ENCODE measurements at places on chromosomes 2 and 18.

GRCh38 chr2:32342801-32343200 lies 14.0 kb upstream of the BIRC6 start:
- no peak for DNase-seq

- DNase-seq: no peak
Measured at GRCh38 chr2:2846332-2847208, 515.5 kb upstream of the MYT1L start.

- no peak for DNase-seq
Measured at GRCh38 chr2:157168501-157168900, 89.0 kb upstream of the GALNT5 start.

DNA sequence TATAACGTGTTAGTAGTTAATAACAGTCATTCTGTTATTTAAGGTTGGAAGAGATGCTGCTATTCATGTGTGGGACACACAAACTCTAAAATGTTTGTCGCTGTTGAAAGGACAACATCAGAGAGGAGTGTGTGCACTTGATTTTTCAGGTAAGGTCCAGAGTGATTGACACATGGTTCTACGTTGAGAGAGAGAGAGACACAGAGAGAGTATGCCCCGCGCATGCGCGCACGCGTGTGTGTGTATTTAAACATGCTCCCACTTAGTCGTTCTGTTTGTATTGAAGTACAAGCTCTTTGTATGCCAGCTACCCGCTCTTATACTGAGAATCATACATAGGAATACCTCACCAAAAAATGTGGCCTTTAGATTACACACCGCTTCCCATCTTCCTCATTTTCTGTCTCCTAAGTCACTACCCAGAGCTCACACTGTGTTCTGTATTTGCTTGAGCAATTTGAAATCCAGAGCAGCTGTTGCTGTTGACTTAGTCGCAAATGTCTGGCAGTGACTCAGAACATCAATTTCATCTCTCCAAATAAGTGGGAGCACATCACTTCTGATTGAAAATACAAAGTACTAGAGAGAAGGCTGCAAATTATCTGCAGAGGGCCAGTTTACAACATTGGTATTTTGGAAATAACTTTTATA lies 148.1 kb downstream of the EML6 start:
- DNase-seq: peak; percentile 49

GRCh38 chr2:174003720-174004695 lies 38.8 kb upstream of the SP3 start:
- DNase-seq: no peak

GRCh38 chr18:10247021-10247741 lies 207.3 kb upstream of the APCDD1 start:
- DNase-seq: no peak

GRCh38 chr2:223989856-223990232 lies 32.6 kb downstream of the MRPL44 start:
- DNase-seq: no peak

GRCh38 chr2:217412277-217412676 lies 552.4 kb upstream of the TNP1 start:
- no peak for DNase-seq

DNA sequence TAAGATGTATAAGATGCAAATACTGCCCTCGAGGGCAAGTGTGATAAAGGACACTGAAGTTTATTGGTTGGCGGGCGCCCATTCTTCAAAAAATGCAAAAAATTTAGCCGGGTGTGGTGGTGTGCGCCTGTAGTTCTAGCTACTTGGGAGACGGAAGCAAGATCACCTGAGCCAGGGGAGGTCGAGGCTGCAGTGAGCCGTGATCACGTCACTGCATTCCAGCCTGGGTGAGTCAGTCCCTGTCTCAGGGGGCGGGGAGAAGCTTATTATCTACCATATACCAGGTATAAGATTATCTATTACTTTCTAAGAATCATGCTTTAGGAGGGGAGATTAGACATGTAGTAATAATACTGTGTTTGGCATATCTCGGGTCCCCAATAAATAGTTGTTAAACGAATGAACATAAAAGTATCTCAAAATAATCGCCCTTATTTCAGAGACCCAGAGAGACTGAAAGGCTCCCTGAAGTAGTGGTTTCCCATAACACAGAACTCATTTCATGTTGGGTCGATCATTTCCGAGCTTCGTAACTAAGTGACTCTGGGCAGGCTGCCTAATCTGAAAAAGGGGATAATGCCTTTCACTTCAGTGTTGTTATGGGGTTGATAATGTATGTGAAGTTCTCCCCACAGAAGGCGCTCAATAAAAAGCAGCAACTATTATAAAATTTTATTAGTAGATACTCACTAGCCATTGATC lies 1.2 kb upstream of the SELENOI start:
- DNase-seq: peak; percentile 36

DNA sequence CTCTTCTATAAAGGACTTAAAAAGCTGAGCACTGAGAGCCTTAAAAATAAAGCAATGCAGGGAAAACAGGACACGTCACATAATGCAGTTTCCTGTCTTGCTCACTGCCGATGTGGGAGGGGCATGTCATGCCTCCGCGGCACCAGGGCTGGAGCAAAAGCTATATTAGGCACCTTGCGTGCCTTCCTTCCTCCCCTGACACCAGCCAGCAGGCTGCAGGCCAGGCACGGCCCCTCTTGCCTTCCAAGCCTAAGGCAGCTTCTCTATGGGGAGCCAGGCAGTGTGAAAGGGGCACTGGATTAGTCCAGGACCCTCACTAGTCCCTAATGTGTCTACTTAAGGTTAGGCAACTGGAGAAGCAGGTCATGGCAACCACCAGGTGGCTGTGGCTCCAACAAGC lies 26.3 kb downstream of the MRPL35 start:
- DNase-seq: no peak

DNA sequence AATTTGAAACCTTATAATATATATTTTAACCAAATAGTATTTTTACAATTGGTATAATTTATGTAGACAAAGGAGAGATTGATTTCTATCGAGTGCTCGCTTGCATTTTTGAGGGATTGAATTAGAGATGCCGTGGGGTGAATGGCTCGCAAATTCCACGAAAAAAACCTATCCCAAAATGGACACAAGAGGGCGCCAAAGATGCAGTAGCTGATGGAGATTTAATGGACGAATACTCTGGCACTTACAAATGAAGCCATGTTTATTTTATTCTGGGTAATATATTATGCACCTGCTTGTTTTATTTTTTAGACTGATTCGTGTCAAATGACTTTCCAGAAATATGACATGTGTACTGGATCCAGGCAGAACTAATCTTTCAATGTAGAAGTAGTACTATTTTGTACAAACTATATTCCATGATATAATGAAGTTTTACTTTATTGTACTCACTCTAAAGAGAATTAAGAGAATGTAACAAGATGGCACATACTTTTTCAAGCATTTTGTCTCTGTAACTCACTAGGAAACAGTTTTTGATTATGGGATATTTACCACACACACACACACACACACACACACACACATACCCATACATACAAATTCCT lies 505.4 kb downstream of the PLCL1 start:
- no peak for DNase-seq

DNA sequence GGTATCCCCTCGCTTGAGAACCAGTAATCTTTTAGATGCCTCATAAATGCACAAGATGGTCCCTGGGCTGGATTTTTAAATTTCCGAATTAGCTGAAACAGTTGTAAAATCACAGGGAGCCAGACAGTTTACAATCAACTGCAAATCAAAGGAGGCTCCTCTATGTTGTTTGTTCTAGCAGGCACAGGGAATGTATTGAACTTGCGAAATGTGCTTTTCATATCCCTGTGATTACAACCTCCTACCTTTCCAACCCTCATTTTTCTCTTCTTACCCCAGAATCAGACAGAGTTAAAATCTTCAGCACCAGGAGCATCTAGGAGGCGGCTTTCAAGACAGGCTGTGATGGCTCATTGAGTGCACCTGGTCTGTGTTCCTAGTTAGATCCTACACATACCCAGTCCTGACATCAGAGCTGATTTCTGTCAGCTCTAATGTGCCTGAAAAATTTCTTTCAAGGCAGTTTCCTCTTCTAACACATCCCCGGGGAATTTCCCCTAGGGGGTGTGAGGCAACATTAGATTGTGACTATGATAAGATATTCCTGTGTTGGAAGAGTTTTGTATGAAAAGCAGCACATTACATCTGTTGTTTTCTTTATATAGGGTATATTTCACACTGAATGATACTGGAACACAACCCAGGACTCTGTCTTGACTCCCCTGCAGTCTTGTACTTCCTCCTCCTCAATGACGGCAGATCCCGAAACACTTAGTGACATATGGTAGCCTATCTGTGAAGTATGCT lies 17.9 kb upstream of the CAVIN2 start:
- no peak for DNase-seq

DNA sequence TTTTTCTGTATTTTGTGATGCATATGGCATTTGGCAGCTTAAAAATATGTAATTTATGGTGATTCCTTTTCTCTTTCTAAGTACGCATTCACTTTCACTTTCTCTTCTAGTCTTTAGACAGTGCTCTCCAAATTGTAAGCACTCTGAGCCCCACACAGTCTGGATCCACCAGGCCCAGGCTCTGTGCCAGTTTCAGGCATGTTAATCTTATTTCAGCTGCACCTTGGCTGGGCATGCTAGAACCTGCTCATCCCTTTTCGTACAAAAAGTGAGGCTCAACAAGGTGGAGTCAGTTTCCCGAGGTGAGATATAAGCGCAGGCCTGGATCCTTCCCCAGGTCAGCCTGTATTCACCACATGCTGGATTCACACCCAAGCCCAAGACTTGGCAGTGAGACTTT lies 203.9 kb downstream of the MTX2 start:
- DNase-seq: no peak
